ENCODE measurements at places on chromosomes 1 and 21.

DNA sequence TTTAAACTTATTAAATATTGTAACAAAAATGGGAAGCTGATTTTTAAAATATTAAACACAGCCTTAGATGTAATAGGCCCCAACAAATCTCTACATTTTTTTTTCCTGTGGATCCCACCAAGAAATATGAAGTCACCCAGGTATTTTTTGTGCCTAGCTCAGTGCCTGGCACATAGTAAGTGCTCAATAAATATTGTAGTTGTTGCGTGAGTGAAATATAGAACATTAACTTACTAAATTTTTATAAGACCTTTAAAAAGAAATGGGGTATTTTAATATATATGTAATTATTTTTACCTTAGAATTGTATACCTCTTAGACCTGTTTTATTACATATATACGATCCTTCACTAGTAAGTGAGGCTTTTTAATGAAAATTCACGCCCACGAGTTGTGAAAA is 569 bp upstream of the DNAH14 start:
- no peak for DNase-seq

- DNase-seq = no peak
These were observed 14.7 kb upstream of the HMGB4 start for GRCh38 chr1:33849211-33849610.

DNA sequence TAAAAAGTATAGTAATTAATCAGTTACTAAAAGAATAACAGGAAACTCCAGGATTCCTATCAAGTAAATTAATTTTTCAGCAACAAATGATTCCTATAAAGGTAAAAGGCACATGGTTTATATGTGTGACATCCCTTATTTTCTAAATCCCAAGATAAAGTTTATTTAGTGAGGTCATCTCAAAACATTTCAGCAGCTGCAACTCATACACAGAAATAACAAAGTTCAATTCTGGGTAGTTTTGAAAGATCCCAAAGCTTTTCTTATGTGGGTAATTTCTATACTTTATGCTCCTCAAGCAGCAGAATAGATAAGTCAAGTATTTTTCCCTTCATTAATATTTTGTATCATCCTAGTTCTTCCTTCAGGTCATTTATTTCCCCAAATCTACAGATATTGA is 117.7 kb downstream of the EIF4G3 start:
- DNase-seq = no peak

DNA sequence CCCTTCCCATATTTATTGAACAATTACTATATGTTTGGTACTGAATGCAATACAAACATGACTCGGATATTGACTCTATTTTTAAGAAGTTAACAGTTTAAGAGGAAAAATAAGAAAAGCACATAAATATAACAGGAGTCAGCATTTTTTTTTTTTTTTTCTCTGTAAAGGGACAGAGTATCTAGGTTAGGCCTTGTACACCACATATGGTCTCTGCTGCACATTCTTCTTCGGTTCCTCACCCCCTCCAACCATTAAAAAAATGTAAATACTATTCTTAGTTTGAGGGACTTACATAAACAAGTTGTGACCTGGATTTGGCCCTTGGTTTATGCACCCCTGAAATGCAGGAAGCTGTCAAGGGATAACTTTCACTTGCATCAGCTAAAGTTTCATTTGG is 40.4 kb downstream of the PHC2 start:
- no peak for DNase-seq

All from pons (tissue), 1 donor.